Fibroblast of skin of back (primary cell): ENCODE measurements at places on chromosomes 1 and 21.

- peak; percentile 40 for DNase-seq
Measured at GRCh38 chr1:63929106-63929478, 155.3 kb downstream of the ROR1 start.

DNA sequence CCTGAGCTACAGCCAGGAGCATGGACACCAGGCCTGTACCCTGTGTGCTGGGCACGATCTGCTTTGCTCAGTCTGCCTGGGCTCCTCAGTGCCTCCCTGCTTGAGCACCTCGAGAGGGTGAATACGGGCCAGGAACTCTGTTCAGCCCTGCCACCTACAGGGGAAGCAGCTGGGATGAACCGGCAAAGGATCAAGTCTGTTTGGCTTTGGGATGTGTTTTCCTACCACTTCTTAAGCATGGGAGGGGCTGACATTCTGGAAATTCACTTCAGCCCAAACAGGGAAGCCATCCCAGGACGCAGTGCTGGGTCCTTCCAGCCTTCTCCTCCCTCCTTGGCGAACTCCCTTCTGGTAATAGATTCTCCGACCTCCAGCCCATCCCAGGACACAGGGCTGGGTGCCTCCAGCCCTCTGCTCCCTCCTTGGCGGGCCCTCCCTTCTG lies 55.8 kb upstream of the SELENON start:
- peak; percentile 53 for DNase-seq

DNA sequence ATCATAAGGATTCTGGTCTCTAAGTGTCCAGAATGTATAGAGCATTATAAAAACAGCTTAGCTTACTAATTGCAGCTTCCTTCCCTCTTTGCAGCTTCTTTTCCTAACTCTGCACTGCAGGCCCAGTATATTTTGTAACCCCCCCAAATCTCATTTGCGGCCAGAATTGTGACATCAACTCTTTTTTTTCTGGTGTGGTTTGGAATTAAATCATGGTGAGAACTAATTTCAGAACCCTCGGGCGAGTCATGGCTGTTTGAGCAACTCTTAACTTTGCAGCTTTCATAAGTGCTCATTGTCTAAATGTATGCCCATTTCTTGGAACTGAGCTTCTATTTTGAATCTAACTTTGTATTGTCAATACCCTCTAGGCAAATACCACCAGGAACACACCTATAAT lies 187.4 kb downstream of the CYYR1 start:
- peak; percentile 8 for DNase-seq

- DNase-seq: no peak
Measured at GRCh38 chr21:36867291-36867905, 99.1 kb downstream of the HLCS start.

DNA sequence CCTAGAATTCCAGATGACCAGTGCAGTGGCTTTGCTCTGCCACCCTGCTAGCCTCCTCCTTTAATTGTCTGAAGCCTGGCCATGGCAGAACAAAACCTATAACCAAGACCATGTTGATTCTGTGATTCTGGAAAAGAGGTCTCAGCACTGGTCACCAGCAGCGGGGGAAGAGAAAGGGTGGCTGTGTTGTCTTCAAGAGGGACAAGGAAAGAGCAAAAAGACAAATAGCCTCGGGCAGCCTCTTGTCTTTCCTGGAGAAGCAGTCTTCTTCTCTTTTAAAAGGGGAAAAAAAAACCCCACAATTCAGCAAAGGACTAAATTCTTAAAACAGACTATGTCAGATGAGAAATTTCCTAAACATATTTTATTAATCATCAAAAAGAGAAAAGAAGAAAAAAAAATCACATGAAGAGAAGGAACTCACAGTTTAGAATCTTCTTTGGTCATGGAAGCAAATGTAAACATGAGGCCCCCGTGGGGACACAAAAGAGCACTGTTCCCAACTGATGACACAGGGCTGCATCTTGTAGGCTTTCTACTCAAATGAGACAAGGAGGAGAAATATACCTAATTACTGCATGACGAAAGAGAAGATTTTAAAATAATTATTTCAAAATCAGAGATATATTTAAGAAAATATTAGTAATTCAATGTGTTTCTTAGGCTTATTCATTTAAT lies 36.3 kb upstream of the RAP1GAP start:
- DNase-seq: no peak
